Stimulated activated CD4-positive, alpha-beta T cell treated with anti-CD3 and anti-CD28 coated beads, TNF-alpha, amount 100 ng/mL, for 24 hours (primary cell): ENCODE measurements at places on chromosomes 7 and 10.

DNA sequence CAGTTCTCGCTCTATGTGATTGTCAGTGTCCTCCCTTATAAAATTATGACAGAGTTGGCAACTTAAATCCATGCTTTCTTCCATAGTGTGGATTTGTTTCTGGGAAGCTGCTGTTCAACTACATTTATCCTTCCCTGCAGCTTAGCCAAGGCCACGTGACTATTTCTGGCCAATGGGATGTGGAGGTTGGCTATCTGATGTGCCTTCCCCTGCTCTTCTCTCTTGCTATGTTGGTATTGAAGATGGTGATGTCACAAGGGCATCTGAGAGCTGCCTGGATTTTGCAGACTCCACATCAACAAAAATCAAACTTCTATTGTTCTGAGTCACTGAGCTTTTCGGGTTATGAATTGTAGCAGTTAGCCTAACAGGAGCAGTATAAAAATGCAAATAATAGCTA is 164.9 kb upstream of the RHOBTB1 start:
- no peak for DNase-seq

DNA sequence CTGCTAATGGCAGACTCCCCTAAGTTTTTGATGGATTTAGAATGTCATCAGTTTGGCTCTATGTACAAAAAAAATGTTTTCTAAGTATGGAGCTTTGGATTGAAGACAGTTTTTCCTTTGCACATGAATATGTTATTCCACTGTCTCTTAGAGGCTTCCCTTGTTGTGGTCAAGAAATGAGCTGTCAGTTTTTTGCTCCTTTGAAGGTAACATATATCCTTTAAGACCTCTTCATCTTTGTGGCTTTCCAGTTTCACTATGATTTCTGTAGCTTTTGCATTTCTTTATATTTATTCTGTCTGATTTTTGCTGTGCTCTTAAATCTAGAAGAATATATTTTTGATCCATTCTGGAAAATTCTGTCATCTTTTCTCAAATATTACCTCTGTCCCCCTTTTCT is 15.8 kb upstream of the ODAD2 start:
- DNase-seq = no peak

GRCh38 chr10:22335173-22335933 is 9.9 kb upstream of the SPAG6 start:
- DNase-seq = no peak

DNA sequence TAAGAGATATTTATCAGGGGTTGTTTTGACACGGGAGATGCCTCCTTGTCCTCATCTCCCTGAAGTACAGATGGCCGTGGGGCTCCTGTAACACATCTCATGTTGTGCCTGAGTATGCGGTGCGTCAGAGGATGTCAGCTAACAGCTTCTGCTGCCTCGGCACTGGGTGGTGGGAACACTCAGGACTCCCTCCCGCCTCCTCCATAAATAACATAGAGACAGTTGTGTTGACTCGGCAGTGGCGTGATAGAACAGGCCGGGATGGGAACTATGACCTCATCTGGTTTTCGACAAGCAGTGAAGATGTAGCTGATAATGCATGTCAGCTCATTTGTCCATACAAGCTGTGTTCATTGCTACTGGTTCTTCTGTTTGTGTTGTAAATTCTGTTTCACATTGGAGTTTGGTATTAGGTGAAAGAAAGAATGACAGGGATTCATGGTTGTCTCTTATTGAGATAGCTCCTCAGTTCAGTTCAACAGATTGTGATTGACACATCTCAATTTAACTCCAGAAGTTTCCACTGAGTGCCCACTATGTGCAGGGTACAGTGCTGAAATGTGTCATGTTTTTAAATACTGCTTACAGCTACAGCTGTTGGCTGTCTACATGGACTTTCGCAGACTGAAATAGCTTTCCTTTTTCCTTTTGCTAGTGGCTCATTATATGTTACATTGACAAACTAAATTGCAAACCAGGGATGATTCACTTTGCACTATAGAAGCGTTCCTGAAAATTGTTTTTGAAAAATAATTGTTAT is 87.4 kb downstream of the CHN2 start:
- no peak for DNase-seq

GRCh38 chr7:45978731-45979211 is 57.7 kb upstream of the IGFBP3 start:
- DNase-seq = no peak

- DNase-seq = no peak
These were observed 220.5 kb downstream of the CCSER2 start for GRCh38 chr10:84548869-84549268.

GRCh38 chr7:47336472-47337425 is 245.2 kb downstream of the TNS3 start:
- no peak for DNase-seq

DNA sequence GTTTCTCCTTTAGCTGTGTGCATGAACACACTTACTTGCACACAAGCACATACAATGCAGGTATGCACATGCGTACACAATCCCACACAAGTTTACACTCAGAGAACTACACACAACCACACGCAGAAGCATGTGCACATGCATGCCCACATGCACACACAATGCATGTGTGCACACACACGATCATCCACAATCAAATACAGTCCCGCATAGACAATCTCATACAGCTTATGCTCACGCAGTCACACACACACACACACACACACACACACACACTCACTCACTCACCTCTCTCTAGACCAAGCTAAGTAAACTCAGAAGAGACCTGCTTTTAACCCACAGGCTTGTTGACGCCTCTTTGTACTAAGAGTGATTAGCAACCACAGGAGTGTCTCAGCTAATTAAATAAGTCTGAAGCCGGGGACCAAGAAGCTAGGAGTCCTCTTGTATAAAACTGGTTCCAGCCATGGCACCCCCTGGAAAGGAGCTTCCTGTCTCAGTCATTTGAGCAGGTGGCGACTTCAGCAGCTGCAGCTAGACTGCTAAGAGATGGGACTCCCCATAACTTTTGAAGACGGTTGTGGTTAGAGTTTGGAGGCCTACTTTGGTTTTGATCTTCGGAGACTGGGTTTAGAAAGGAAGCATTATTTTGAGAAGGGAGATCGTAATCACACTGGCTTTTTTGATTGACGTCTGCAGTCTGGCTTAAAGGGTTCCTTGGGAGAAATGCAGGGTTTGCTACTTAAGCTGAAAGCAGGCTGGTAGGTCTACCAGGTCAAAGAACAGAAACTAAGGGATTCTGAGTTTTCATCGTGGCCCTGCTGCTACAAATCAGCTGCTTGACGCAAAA is 82.3 kb upstream of the ADRB1 start:
- peak; percentile 24 for DNase-seq

DNA sequence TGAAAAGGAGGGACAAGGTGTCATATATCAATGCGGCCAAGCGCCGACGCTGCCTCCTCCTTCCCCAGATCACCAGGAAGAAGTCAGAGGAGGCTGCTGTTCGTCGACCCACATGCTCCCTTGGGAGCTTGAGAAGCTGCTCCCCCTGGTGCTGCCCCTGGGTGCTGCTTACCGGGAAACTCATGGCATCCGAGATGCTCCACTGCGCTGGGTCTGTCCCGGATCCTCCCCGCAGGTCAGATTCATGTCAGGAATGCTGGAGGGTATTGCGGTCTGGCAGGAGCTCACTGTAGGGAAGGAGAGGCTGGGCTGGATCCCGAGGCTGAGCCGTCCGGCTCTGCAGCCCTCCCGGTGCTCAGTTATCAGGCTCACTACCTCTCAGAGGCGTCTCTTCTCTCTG is 123.7 kb upstream of the FAM20C start:
- no peak for DNase-seq

- DNase-seq = no peak
These were observed 36.0 kb downstream of the GNA12 start for GRCh38 chr7:2807845-2808772.

DNA sequence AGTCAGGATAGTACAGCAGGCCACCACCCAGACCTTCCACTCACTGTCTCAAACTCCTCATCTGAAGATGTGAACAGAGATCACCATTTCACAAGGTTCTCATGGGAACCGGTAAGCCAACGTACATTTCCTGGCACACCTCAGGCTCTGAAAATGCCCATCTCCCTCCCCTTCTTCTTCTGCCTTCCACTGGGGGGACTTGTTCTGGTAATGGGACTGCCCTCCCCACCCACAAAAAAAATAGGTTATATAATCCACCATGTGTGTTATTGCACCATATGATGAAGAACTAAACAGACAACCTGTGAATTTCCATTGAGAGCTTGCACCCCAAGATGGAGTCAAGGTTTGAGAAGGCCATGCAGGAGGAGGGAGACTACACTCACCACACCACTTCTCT is 42.1 kb upstream of the IKZF1 start:
- no peak for DNase-seq

- no peak for DNase-seq
These were observed 38.7 kb upstream of the ARHGAP21 start for GRCh38 chr10:24762161-24762924.

GRCh38 chr7:35420656-35421055 is 166.8 kb upstream of the TBX20 start:
- DNase-seq = no peak

DNA sequence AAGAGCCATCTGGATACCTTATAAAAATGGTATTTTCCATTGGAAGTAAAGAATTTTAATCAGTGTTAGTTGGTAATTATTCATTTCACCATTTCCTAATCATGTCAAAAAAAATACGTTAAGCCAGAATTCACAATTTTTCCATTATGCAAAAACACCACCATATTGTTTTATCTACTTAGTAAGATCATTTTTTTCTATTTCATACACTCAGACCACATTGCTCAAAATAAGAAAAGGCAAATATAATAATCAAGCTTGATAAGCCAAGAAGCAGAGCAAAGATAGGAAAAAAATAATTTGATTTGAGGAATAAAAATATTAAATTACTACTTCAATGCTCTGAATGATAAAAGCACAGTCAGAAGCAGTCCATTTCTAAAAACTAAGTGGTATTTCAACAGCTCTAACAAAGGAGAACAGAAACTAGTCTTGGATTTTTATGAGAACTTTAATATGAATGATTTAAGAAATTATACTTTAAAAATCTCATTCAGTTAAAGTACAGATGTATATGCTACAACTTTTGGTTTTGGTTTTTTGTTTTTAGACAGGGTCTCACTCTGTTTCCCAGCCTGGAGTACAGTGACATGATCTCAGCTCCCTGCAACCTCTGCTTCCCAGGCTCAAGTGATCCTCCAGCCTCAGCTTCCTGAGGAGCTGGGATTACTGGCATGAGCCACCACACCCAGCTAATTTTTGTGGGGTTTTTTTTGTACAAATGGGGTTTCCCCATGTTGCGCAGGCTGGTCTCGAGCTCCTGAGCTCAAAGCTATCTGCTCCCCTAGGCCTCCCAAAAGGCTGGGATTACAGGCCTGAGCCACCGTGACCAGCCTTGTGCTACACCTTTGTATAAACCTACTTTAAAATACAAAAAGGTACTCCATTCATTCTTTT is 46.6 kb downstream of the LRRN3 start:
- DNase-seq = peak; percentile 35

DNA sequence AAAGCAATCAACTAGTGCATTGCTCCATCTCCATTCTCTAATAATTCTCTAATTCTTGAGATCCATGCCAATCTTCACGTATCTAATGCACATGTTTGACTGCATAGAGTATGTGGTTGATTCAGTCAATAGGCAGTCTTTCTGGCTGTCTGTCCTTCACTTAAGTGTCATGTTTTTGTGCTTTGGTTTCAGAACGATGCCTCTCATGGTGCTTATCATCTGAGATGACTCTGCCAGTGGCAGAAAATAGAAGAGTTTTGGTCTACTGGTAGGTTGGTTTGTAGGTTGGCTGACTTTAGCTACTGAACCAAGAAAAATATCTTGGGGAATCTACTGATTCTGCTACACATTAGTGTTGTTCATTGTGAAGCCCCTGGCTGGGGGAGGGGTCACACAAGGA is 364.2 kb downstream of the SFMBT2 start:
- DNase-seq = no peak

DNA sequence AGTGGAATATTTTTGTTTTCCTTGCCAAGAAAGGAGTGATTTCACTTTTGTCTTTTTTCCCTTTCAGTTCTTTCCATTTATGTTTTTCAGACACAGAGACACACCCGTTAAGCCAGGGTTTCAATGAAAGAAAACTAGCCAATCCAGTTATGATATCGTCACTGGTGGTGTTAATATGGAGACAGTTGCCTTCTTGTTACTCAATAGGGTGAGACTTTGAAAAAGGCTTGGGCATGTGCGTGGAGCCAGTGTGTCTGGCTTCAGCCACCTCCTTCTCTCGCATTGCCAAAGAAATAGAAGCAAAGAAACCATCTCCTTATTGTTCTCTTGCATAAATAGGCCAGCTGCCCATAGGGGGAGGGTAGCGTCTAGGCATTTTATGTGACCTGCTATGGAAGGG is 84.1 kb upstream of the DLX6 start:
- no peak for DNase-seq

DNA sequence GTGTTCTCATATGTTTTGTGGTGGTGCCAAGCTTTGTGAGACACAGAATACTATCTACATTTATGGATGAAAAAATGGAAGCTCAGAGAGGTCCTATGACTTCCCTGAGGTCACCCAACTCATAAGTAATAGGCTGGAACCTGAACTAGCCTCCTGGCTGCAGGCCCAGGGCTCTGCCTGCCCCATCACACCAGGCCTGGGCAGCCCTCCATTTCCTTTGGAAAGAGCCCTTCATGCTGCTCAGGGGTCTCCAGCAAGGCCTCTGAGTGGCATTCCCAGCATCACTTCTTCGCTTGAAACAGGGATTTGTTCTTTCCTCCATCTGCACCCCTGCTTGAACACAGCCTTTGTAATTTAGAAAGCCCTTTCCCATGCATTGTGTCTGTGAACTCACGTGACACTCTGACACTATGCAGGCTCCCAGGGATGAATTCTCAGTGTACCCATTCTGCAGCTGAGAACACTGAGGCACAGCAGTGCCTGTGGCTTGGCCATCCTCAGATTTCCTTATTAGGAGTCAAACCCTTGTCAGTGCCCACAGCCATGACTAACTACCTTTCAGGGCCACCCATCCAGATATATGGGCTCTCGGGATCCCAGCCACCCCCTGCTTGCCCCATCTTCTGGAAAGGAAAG is 127.8 kb upstream of the PPIF start:
- no peak for DNase-seq

DNA sequence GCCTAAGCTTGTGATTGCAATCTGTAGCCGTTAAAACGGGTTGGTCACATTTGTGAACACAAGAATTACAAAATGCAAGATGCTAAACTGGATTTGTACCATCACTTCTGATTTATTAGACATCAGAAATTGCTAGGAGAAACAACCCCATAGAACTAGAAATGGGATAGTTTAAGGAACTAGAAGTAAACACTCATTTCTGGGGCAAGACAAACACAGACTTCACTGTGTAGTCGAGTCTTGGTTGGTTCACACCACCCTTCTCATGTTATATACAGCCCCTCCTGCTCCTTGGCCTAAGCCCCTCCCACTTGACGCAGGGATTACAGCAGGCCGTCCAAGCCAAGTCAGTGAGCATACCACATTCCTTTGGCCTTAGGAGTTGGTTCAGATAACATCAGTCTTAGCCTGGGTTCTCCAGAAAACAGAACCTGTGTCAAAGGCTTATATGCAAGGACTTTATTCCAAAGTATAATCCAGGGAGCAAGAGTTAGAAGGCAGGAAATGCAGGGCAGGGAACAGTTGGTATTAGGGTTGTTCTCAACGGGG is 2.0 kb upstream of the NRAP start:
- DNase-seq = no peak
